Activated T-helper 1 cell treated with anti-CD3 and anti-CD28 coated beads, Interleukin-12 subunit alpha, Interleukin-12 subunit beta, Interleukin-2, Interleukin-4 antibody, amounts not matched to agents 30 ng/mL and 10 ng/mL and 1 ng/mL, durations not matched to agents 14 hours and 24 hours and 36 hours (primary cell): ENCODE measurements at places on chromosomes 5 and 9. TPM values are rescaled to one million over a fixed set of nuclear protein-coding genes. Genes with fewer than 3 reads are reported as not detected.

PTGDS gene
- 0.36 TPM in 1 of 2 replicates, not detected in the other for total RNA-seq

THOC3 gene
- total RNA-seq: 94.2 and 100 TPM in 2 replicates

PCDHB9 gene
- not detected in 2 replicates for total RNA-seq

RETREG1 gene
- total RNA-seq: 22.4 and 22.5 TPM in 2 replicates

ABLIM3 gene
- not detected in 2 replicates for total RNA-seq

PCDHA12 gene
- total RNA-seq: not detected in 2 replicates
